ENCODE measurements at places on chromosomes 7 and 10. TPM values are rescaled to one million over a fixed set of nuclear protein-coding genes. Genes with fewer than 3 reads are reported as not detected.

UCMA gene
- not detected for total RNA-seq

GRCh38 chr7:10855583-10855982 lies 118.1 kb upstream of the PHF14 start:
- DNase-seq = no peak

- DNase-seq = no peak
Measured at GRCh38 chr7:151426904-151427704, 12.8 kb downstream of the CRYGN start.

DNA sequence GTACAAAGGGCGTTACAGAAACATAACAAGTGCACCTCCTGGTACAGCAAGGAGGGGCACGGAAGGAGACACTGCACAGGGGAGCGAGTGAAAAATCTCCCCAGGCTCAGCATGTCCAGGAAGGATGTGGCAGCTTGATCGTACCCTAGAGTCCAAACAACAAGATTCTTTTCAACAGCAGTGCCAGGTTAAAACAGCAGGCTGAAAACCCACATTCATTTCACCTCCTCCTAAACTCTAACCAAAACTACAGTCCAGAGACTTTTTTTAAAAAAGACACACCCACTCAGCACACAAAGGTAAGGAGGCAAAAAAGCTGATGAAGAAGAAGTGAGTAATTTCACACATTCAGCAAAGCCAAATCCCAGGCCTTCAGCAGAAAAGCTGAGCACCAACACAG lies 138.8 kb downstream of the SFMBT2 start:
- DNase-seq = no peak

GRCh38 chr7:72405418-72405817 lies 6.7 kb downstream of the CALN1 start:
- DNase-seq = peak; percentile 50

- DNase-seq = no peak
Measured at GRCh38 chr10:62162261-62162981, 106.2 kb downstream of the RTKN2 start.

DNA sequence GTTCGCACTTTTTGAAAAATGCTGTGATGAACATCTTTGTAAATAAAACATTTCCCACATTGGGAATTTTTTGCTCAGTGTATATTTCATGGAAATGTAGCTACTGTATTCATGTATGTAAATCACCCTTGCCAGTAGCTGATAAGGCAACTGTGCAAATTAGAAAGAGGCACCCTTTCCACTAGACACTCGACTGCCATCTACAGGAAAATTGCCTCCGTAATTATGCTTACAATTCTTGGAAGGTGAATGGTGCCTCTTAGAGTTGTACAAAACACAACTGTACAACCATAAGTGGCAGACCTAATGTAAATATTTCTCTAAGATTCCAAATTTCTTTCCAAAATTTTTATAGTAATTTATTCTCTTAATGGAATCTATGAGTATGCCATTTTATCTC lies 491.7 kb downstream of the CCSER2 start:
- no peak for DNase-seq

DNA sequence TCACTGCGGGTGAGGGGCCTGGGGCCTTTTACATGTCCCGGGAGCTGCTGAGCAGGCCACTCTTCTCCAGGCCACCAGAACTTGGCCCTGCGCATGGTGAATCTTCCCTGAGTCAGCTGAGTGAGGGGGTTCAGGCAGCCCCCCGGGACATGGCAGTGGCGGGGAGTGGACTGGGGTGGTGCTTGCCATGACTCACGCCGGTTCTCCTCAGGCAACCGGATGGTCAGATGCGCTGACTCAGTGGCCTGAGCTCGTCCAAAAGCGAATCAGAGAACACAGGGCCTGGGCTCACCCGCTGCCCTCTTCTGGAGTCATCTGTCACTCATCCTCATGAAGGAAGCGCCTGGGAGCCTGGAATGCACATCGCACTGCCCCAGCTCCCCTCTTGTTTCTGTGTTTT lies 33.5 kb downstream of the HTRA1 start:
- DNase-seq = no peak

FAM25A gene
- not detected for total RNA-seq

DNA sequence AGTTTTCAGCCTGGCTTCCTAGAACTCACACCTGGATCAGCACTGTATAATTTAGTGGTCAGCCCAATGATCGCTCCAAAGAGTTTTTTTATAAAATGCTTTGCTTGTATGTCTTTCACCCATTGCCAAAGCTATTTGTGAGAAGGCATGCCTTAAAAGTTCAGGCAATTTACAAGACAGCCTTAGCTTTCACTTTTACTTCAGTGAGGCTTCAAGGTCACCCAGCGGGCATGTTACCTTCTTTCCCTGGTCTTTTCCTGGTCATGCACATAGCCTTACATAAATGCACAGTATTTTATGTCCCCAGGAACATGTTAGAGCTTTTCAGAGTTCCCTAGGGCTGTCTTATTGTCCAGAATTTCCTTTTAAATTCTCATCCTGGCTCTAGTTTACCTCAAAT lies 179.9 kb upstream of the TMEM72 start:
- DNase-seq = no peak

DNA sequence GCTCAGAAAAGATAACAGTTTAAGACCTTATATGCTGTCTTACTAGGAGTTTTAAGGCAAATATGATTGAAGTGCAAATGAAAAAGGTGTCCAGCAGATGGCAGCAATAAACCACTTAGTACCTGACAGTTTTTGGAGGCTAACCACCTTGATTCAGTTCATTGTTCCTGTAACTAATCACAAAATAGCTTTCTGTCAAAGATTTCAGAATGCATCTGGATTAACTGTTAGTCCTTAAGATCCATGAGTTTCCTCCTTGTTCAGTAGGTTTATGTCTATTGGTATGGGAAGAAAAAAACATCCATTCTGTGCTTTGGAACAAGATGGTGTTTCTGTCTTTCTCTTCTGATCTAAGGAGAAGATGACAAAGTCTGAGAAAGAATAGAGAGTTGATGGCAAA lies 46.6 kb downstream of the CCSER2 start:
- DNase-seq = no peak

- no peak for DNase-seq
Measured at GRCh38 chr7:31564661-31565060, 50.8 kb downstream of the ITPRID1 start.

DNA sequence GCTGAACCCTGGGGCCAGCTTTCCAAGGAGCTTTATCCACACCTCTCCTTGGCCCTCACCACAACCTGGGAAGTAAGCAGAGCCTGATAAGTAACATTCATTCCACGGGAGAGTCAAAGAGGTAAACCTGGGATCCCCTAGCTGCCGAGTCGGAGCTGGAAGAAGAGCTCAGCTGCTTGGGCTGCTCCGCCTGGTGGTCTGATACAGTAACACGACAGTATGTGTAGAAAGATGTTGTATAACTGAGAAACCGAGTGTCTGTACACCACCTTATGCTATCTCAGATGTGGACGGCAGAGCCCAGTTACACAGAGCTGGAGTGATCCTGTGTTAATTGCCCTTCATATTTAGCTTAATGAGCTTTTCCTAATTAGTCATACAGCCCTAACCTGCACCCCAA lies 151.3 kb upstream of the KMT2E start:
- no peak for DNase-seq

NXPH1 gene
- not detected for total RNA-seq

ACTR3C gene
- total RNA-seq = 18.2 TPM

DNA sequence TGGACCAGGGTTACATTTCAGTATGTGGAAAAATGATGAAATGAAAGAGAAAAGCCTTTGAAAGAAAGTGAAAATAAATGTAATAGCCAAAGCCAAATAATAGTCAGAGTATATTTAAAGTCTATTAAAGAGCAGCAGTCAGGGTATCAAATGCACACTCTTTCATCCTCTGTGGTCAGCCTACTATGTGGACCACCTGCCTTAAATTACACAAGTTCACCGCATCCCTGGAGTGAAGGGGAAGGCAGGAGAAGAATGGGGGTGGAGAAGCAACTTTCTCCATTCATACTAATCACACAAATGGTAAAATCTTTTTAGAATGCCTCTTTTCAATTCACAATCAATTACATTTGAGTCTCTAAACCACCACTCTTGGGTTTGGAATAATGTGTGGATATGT lies 16.0 kb downstream of the TWIST1 start:
- no peak for DNase-seq

GRCh38 chr7:48063985-48064384 lies 25.1 kb upstream of the UPP1 start:
- no peak for DNase-seq

GRCh38 chr10:7507887-7508726 lies 97.3 kb upstream of the SFMBT2 start:
- DNase-seq = no peak

IKZF1 gene
- 15.2 TPM for total RNA-seq

DNA sequence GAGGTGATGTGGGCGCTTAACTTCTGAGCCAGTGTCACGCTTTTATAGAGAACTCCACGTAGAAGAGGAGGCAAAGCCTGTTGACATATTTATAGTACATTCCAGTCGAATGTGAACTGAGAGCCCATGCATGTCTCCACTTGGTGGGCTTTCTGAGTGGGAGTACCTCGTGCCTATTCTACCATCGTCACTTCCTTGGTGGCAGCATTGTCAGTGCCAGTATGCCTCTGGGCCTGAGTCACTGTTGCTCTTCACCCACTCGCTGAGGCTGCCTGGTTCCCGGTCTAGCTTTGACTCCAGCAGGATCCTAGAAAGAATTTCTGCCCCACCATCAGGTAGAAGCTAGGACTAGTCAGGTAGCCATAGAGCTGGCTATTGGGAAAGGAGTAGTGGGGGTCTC lies 30.0 kb upstream of the CDH23 start:
- no peak for DNase-seq

- DNase-seq = peak; percentile 58
Measured at GRCh38 chr7:30028749-30029635, 780 bp downstream of the PLEKHA8 start.

NUDT13 gene
- total RNA-seq = 2.5 TPM

GRCh38 chr7:2116989-2117591 lies 115.7 kb downstream of the MAD1L1 start:
- DNase-seq = no peak

TDRD1 gene
- 0.23 TPM for total RNA-seq

GRCh38 chr10:46171661-46172060 lies 115.1 kb upstream of the ANTXRL start:
- no peak for DNase-seq

OR2A12 gene
- total RNA-seq = not detected

AASS gene
- 46.8 TPM for total RNA-seq

GRCh38 chr7:129777993-129778769 lies 166.7 kb downstream of the NRF1 start:
- no peak for DNase-seq

- DNase-seq = no peak
Measured at GRCh38 chr10:64385355-64385754, 864.2 kb downstream of the REEP3 start.

VSTM4 gene
- 16.0 TPM for total RNA-seq

DNA sequence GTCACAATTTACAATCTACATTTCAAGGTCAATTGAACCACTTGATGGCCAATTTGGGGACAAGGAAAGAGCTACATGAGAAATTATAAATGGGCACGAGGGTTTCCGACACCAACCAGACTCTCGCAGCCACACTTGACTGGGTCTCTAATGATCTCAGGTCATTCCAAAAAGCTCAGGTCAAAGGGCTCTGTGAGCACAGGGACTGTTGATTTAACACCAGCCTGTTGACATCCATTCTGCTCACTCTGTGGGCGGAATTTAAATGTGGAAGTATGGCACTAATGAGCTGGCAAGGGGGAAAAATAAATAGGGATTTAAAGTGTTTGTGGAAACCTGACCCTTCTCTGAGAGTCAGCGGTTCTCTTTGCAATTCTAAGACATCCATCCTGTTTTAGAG lies 810.7 kb upstream of the AUTS2 start:
- DNase-seq = no peak

DNA sequence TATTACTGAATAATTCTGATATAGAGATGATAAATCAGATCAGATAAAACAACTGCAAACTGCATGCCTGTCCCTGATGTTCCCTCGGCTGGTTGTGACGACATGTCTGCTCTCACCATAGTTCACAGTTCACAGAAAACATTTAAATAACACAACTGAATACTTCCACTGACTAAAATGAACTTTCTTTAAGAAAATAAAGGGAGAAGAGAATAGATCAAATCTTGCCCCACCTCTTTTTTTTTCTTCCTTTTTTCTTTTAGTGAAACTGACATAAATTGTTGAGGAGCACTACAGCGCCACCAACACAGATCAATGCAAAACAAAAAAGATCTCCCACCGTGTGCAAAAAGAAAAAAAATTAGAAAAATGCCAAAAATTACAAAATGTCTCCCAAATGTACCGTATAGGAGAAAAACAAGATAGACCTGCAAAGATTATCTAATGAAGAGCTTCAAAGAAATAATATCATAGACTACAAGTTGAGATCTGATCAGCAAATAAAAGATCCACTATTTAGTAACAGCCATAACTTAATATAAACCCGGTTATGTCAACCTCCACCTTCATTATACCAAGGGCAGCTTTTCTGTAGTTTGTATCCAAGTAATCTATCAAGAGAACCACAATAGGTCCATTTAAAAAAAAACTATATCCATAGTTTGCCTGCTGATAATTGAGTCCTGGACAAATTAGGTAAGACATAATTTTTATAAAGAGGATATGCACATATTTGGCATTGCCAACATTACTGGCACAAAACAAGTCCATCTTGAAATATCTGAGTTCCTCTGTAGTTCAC lies 30.7 kb upstream of the EPC1 start:
- no peak for DNase-seq

- DNase-seq = no peak
Measured at GRCh38 chr7:36942541-36942940, 218.2 kb upstream of the AOAH start.

DIP2C gene
- 26.8 TPM for total RNA-seq

- DNase-seq = peak; percentile 77
Measured at GRCh38 chr10:114541081-114541796, 116.8 kb downstream of the ABLIM1 start.

Data from ureter (tissue), 1 donor.